Stimulated activated CD8-positive, alpha-beta memory T cell treated with anti-CD3 and anti-CD28 coated beads, Interleukin-15, amount 100 ng/mL, for 4 hours (primary cell): ENCODE measurements at places on chromosomes 1 and 21.

- DNase-seq = no peak
These were observed 118.3 kb upstream of the COL6A1 start for GRCh38 chr21:45863267-45863666.

GRCh38 chr1:25223471-25223870 lies 8.8 kb downstream of the SYF2 start:
- no peak for DNase-seq

DNA sequence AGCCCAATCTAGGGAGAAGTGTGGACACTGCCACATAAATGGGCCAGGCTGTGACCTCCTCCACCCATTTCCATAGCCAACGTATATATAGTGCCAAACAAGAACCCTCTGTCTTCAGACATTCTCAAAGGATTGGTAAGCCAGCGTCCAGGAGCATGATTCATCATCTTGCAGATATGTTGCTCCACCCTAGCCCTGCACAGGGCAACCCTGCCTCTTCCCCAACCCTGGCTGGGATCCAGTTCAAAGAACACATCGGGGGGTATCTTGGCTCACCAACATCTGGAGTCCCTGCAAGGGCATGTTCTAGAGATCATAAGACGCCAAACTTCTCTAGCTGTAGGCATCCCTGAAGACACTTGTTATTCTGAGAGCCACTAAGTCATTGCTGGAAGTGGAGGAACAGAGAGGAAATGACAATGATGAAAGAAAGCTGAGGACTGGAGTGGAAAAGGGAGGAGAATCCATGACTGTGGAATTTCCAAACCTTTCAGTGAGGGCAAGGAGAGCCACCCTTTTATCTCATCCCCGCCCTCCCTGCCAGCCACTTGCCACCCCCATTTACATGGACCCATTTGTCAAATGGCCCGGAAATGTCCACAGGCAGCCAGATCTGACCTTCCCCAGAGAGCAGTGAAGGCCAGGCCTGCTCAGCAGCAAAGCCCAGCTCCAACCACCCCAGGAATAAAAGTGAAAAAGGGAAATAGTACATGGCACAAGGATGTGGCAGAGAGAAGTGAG lies 144.1 kb upstream of the CTTNBP2NL start:
- DNase-seq = no peak

GRCh38 chr1:162676087-162676486 lies 43.8 kb downstream of the DDR2 start:
- no peak for DNase-seq

DNA sequence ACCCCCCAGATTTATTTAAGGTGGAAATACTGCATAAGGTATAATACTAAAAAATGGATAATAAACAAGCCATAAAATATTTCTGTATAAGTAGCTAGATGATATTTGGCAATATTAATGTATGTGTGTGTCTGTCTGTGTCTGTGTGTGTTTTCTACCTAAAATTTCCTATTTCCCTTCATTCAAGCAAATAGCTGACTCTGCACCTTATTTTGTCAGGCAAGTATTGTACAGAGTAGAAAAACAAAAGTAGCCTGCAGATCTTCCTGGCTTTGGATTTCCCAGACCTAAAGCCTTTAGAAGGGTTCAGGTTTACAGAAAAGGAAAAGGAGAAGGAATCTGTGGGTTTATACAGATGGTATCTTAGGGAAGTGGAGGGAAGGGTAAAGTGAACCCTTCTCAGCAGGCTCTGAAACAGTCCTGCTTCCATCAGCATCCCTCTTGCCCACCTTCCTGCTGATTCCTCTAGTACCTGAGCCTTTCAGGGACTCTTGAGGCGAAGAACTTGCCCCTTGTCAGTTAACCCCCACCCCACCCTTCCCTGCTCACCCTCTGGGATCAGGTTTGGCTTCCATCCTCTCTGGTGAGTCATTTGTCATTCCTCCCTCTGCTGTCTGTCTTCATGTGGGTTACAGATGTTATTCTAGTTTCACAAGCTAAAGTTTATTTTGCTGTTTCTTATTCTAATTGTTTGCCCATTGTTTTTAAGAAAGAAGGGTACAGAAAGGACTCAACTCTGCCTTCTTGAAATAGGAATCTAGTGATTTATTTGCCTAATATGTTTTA lies 21.7 kb upstream of the RGS16 start:
- no peak for DNase-seq

DNA sequence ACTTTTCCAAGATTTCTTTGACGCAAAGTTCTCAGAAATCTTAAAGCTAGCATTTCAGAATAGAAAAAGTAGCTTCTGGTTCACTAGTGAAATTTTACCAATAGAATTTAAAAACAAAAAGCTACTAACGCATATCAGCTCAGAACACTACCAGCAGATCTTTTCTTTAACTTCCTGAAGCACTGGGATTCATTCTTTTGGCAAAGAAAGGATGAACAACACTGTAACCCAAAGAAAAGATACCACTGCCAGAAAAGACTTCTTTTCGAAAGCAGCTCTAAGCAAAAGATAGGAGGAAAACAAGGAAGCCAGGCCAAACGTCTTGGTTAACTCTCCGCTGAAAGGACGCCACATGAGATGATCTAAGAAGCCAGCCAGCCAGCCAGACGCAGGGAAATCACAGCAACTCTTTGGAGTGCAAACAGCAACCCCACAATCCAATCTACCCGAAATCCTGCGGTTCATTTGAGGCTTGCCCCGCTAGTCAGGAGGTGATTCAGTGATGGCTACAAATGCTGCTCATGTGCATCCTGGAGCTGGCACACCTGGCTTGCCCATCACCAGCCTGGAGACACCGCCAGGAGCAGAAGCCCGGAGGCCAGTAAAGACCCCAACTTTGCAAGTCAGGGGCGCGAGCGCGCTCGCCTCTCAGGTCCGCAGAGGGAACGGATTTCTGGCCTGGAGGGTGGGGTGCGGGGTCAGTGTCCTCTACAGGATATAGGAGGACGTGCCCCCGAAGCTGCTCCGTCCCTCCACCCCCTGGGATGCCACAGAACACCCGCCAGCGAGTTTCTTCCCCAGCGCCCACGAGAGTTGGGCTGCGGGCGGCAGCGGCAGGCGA lies 812 bp downstream of the NBPF1 start:
- no peak for DNase-seq

GRCh38 chr1:193613041-193613440 lies 426.6 kb upstream of the B3GALT2 start:
- DNase-seq = no peak

DNA sequence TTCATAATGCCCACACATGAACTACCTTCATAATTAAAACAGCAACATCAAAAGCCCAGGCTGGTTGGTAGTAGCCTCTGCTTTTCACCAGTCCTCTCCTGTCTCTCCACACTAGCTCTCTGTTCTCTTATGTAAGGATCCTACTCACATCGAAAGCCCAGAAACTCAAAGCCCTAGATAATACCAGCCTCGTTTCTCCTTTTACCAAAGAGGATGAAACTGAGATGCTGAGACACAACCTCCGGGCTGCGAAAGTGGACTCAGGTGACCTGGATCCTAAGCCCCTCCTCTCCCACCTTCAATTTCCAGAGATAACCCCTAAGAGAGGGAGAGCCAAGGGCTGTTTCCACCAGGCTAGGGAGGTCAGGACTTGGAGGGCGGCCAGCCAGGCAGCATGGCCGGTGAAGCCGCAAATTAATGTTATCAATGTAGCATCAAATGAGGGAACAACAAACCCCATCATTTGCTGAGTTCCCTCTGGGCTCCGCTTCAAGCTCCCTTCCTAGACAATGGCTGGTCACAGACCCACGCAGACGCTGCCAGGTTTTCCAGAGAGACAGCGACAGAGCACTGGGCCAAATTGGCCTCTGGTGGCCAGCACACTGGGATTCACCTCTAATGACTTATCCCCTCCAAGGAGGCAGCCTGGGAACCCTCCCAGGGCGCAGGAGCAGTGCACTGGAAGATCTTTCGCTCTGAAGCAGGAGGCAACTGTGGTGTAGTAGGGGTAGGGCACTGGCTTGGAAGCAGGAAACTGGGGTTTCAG lies 20.7 kb upstream of the STMN1 start:
- no peak for DNase-seq

GRCh38 chr21:27036736-27037301 lies 69.9 kb upstream of the ADAMTS5 start:
- no peak for DNase-seq

DNA sequence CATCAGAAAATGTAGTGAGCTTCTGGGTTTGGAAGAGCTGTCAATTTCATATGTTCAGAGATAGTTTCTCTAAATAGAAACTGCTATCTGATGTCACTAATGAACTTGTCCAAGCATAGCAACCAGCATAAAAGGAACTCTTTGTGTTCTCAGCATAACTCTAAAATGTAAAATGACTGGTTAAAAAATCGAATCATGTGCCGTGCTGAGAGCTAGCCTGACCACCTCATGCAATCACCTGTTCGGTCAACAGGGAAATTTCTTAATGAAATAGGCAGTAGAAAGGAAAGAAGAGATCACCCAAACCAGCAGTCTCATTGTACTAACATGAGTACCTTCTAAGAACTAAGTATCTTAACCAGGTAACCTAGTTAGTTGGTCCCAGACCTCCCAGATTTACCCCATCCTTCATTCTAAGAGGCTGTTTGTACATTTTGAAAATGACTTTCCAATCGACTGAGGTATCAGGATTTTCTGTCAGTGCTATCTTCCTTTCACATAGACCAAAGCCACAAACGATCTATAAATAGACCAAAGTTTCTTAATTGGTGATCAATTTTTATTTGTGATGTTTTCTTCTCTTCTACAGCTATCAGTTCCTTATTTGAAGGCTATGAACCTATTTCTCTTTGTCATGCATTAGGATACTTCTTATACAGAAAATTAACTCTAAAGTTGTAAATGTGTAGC lies 147.3 kb downstream of the TLR5 start:
- no peak for DNase-seq

GRCh38 chr1:30305061-30305460 lies 418.3 kb downstream of the MATN1 start:
- DNase-seq = no peak
